Epithelial cell of prostate (primary cell): ENCODE measurements at places on chromosomes 12 and 14.

DNA sequence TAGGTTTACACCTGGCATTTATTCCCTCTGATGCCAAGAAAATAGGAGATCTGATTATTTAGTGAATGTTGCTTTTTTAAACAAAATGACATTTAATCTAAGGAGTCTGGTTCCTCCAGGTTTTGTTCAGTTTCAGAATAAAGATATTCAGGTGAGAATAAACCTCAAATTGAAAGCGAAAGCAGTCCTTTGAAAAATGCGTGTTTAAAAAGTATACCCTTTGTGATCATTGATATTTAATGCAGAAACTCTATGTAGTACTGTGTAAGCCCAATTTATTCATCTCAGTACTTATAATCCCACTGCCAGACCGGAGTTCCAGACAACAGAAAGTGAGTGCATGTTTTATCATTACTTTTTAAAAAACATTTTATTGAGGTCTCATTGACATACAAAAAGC lies 210.2 kb downstream of the KCNC2 start:
- no peak for DNase-seq

DNA sequence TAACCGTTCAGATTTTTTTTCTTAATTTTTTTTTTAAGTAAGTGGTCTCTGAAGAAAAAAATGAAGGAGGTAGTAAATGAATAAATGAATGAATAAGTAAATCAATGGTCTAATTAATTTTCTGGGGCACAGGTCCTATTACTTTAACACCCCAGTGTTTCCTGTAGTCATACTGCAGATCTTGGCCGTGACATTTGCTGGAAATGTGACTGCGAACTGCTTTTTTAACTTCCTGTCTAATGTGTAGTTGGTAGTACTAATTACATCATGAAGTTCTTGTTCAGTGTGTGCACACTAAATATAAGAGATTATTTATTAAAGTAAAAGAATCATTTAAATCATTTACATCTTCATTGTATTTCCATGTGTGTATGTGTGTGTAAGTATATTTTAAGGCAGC lies 45.4 kb downstream of the AEBP2 start:
- no peak for DNase-seq

GRCh38 chr12:29382251-29382650 lies 1.3 kb upstream of the ERGIC2 start:
- no peak for DNase-seq

DNA sequence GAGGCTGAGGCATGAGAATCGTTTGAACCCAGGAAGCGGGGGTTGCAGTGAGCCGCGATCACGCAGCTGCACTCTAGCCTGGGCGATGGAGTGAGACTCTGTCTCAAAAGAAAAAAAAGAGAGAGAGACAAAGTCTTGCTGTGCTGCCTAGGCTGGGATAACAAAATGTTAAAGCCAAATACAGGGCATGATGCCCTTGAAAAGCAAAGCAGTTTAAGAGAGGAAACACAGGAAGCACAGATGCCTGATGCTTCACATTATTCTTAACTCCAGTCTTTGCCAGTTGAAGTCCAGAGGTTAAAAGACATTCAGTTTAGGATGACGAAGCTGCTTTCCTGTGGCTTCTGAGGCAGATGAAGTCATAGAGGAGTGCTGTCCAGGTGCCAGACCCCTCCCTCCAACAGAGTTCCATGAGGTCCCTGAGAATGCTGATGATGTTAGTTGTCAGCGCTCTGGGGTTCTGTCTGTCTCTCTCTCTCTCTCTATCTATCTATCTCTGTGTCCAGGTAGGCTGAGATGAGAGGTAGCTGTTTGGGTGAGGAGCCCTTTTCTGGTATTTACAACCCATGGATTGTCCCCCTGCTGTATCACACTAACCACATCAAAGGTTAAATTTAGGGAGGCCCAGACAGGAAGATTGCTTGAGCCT lies 4.9 kb upstream of the MRPL52 start:
- DNase-seq, result peak; percentile 60

DNA sequence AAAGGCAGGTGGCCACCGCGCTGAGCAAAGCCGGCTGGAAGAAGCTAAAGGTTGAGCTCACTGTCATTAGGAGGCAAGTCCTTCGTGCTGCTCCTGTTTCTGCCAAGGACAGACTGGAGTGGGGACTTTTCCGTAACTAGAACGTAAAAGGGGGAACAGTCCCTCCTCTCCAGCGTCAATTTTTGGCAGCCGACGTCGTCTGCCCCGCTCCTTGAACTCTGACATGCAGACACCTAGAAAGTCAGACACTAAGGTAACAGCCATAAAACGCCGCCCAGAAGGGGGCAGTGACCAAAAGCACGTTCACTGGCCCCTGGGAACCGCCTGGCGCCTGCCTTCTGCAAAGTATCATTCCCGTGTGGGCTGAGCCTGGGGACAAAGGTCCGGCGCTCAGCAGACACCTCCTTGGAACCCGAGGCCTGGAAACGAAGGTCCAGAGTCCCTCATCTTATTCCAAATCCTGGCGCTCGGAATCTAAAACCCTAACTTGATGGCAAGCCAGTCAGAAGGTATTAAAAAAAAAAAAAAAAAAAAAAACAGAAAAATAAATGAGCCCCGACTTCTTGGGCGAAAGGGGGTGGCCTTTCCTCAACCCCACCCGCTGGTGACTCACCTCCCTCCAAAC lies 1.1 kb upstream of the LRP1 start:
- no peak for DNase-seq

DNA sequence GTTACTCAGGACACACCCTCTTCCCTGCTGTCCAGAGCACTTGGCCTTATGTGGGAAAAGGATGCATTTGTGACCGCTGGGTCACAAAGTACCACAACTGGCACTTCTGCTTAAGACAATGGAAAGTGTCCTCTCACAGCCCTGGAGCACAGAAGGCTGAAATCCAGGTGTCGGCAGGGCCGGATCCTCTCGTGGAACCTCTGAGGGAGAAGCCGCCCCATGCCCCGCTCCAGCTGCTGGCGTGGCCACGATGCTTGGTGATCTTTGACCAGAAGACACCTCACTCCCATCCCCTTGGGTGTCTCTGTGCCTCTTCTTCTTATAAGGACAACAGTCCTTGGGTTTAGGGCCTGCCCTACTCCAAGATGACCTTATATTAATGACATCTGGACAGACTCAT lies 157.0 kb downstream of the PIWIL1 start:
- no peak for DNase-seq

DNA sequence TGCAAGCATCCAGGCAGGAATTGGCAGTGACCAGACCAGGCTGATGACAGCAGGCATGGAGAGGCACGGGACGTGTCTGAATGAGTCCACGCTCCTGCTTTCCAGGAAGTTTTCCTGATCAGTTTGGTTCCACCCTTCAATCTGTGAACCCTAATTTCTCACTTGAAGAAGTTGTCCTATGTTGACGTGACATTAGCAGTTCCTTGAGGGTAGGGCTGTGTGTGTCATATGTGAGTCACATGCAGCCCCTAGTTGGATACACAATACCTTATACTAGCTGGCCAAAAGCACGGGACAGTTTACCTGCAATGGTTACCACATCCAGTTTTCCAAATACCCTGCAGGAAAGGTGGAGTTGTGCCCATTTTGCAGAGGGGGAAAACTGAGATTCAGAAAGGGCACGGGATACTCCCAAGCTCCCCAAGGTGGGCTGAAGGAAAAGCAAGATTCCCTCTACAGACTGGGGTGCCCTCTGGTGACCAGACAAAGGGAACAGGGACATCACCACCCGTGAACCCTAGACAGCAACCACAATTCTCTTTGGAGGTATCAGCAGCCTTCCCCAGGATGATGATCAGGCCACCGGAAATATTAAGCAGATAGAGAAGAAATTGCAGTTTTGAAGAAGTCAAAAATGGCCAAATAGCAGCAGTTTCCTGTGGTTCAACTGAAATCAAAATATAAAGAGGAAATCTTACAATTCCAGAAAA lies 194.5 kb downstream of the PHETA1 start:
- peak; percentile 3 for DNase-seq

GRCh38 chr14:91415794-91416743 lies 1.6 kb downstream of the CCDC88C start:
- no peak for DNase-seq

GRCh38 chr12:132672116-132672515 lies 15.0 kb downstream of the POLE start:
- DNase-seq, result no peak

DNA sequence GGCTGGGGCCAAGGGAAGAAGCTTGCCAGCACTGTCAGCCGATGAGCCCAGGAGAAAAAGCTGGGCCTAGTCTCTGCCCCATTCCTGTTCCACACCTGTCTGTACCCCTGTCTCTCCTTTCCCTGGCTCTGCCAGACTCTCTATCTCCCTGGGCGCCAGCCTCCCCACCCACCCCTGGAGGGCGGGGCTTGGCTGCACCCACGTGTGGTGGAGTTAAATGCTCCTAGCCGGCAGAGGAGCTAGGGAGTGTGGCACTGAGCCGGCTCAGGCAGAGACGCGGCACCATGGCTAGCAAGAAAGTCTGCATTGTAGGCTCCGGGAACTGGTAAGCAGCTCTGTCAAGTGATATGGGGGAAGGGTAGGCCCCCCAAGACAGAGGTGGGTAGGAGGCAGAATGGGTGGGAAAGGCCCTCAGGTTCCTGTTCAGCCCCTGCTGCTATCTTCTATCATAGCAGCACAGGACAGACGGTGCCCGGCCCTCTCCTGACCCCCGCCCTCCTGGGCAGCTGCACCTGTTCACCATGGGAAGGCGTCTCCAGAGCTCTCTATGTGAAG lies at the start of gene GPD1:
Gene GPD1, plus strand, starts transcription at position 242 of the 555 bp plus-strand sequence. Its CDS starts 43 bp downstream, at position 285.
- DNase-seq, result no peak

GRCh38 chr12:125185740-125186470 lies 120.7 kb downstream of the AACS start:
- DNase-seq, result no peak

GRCh38 chr12:121202407-121203355 lies 7.2 kb upstream of the P2RX4 start:
- DNase-seq, result no peak

DNA sequence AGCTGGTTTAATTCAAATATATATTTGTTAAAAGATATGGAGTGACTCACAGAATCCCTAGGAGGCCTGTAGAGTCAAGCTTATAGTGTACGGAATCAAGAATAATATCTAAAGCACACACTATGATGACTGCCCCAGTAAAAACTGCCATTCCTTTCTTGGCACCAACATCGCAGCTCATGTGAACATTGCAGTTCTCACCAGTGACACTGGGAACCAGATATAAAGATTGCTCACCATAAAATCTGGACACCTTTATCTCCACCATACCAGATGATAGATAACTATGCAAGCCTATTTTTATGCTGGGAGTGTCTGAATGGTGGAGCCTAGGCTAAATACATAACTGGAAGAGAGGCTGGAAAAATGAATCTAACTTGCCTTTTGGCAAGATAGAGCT lies 463.9 kb upstream of the TBX3 start:
- DNase-seq, result no peak

- DNase-seq, result no peak
Measured at GRCh38 chr12:124717318-124717717, 146.3 kb downstream of the SCARB1 start.

DNA sequence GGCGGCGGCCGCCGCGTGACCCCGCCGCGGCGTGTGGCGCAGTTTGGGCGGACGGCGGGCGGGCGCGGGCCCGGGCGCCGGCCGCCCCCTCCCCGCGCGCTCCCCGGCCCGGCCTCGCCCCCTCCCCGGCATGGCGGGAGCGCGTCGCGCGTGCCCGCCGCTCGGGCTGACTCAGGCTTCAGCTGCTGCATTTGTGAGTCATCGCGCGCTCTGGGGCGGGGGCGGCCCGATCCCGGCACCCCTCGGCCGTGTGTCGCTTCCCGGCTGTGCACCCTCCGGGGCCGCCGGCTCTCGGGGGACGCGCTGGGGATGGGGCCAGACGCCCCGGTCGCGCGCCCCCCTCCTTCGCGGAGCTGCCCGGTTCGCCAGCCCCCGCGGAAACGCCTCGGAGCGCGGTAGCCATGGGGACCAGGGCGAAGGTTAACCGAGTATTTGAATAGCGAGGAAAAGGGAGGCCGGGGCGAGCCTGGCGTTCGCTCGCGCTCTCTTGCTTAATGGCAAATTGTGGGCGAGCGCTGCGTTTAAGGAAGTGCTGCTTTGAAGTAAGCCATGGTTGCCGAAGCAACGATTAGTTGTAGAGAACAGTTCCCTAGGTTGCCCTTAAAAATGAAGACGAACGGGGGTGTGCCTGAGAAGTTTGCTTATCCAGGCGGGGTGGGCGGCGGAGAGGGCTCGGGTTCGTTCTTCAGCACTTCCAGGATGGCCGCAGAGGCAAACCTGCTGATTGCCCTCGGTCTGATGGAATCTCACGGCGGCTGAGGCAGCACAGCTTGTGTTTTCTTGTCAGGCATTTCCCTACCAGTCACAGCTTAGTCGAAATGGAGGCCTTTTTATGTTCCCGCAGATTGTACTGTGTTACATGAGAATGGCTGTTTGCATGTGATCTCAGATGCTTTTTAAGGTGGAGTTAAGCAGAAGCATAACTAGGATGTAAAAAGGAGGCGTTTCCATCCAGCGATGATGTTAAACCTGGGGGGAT lies 896 bp downstream of the EIF5 start:
- no peak for DNase-seq

DNA sequence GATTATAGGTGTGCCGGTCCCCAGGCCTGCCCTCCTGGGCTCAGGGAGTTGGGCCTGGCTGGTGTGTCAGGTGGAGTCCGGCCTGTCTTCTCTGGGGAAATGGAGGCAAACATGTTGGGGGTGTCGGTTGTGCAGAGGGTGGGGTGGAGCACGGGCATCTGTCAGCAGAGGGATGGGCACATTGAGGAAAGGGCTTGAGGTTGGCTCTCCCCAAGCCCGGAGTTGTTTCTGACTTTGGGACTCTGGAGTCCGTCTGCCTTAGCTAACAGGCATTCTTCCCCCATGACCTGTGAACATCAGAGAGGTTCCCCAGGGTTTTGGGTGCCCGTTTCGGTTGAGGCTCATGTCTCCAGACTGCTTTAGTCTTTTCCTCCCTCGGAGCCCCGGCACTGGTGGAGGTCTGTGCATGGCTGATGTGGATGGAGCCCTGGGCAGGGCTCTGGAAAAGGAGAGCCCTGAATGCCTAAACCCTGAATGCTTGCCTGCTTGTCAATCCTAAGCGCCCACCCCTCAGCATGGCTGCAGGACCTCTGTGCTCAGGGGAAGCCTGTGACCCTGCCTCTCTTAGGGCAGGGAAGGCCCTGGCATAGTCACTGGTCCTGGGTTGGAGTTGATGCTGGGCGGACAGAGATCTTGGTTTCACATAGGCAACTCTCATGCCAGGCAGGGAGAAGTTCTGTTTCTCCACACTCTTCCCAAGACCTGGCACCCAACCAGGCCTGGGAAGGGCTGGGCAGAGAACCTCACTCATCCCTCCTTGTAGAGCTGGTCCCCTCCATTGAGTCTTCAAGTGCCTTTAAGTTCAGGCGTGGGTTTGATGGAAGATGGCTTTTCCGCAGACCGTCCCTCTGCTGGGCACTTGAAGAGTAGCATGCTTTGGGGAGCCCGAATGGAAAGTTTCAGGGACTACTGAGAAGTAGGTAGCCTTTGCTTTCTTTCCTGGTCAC lies 12.9 kb downstream of the NYNRIN start:
- DNase-seq, result no peak

- DNase-seq, result no peak
Measured at GRCh38 chr12:11460343-11461023, 65.1 kb upstream of the PRB2 start.
